ENCODE measurements at places on chromosomes 2 and 18.

DNA sequence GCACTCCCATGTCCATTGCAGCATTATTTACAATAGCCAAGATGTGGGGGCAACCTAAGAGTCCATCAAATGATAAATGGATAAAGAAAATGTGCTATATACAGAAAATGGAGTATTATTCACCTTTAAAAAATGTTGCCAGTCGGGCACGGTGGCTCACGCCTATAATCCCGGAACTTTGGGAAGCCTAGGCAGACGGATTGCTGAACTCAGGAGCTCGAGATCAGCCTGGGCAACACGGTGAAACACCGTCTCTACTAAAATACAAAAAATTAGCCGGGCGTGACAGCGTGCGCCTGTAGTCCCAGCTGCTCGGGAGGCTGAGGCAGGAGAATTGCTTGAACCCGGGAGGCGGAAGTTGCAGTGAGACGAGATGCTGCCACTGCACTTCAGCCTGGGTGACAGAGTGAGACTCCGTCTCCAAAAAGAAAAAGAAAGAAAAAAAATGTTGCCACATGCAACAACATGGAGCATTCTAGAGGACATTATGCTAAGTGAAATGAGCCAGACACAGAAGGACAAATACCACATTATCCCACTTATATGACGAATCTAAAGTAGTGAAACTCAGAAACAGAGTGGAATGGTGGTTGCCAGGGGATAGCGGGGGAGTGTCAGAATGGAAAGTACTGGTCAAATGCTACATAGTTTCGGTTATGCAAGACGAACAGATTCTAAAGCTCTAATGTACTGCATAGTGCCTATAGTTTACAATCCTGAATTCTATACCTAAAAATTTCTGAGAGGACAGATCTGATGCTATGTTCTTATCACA, 1385.6 kb upstream of the TMEFF2 start:
- no peak for DNase-seq

DNA sequence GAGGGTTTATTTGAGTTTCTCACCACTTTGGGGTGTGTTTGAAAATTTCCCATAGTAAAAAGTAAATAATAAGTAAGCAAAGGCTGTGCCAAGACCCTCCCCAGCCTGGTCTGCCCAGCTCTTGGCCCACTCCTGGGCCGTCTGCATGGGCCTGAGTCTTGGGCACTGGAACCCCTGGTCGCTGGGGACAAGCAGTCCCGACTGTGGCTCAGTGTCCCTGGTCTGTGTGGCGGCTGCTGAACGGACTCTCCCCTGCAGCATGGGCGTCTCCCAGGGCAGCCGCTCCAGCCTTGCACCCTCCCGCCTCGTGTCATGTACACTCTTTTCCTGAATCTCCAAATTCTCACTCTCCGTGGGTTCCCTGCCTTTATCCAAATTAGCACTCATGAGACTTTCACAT, 7.2 kb upstream of the ASPRV1 start:
- DNase-seq = no peak

DNA sequence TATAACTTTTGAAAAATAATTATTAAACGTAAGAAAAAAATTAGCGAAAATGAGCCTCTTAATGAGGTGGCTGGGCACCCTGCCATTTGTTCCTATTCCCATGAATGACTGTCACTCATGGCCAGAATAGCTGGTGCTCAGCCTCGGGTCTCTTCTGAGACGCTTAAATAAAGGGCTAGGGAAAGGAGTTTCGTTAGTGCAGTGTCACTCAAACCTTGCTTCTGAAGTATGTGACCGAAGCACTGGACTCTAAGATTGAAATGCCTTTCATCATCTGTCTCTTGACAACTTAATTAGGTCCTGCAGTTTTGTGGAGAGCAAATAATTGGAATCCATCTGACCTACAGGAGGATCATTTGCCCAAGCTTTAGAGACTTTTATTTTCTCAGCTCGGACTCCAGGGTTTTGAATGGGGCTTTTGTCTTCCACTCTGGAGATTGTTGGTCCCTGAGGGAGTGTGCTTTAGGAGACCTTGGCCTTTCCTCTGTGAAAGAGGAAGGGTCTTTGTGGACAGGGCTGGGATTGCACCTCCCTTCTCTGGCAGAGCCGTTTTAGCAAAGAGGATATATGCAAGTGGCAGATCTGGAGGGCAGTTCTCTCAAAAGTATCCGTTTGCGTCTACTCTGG, 42.3 kb upstream of the FHOD3 start:
- no peak for DNase-seq

- peak; percentile 14 for DNase-seq
These were observed 84.7 kb downstream of the ZNF407 start for GRCh38 chr18:74682141-74682990.

- no peak for DNase-seq
These were observed 1748.4 kb upstream of the CELF4 start for GRCh38 chr18:39313992-39314391.

- no peak for DNase-seq
These were observed 155.3 kb downstream of the MSH2 start for GRCh38 chr2:47558116-47558767.

DNA sequence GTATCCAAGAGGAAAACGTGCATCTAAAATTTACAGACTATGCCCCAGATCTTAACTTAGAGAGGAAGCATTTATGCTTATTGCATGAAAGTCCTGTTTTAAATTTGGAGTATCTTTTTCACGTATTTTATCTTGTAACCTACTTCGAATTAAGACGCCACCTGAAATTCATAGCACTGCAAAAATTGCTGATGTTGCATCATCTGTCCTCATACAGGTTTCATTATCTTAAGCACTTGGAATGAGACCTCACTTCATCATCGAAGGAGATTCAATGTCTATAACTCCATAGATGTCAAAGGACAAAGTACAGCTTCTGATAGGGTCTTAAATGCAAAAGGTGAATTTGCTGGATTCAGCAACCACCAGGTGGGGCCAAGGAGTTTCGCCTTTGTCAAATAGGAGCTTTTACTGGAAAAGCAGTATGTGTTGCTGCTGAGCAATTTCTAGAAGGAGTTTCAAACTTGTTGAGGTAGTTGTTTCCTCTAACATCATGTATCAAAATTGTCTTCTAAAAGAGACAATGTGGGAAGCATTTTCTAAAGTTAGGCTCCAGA, 106.4 kb upstream of the CCDC85A start:
- DNase-seq = peak; percentile 2

- no peak for DNase-seq
These were observed 162.7 kb downstream of the PPP1R1C start for GRCh38 chr2:182148344-182148743.

GRCh38 chr2:239157771-239158170, 243.0 kb downstream of the HDAC4 start:
- no peak for DNase-seq

DNA sequence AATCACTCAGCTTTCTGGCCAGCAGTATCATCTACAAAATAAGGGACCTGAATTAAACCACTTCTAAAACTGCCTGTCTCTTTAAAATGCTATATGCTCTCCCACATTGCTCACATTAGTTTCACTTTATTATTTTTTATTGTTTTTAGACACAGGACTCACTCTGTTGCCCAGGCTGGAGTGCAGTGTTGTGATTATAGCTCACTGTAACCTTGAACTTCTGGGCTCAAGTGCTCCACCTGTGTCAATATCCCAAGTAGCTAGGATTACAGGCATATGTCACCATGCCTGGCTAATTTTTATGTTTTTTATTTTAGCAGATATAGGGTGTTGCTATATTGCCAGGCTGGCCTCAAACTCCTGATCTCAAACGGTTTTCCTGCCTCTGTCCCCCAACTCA, 591.3 kb upstream of the ZNF804A start:
- no peak for DNase-seq

GRCh38 chr2:223647258-223647952, 45.2 kb upstream of the SCG2 start:
- DNase-seq = no peak

DNA sequence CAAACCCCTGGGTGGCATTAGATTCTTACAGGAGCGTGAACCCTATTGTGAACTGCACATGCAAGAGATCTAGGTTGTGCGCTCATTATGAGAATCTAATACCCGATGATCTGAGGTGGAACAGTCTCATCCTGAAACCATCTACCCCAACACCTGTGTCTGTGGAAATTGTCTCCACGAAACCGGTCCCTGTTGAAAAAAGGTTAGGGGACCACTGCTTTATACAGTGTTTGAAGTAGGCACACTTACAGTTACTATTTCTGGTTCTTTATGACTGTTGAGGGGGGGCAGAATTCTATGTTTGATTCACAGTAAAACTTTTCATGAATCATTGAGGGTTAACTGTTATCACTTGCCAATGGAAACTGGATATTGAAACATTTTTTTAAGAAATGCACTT, 72.0 kb downstream of the RIF1 start:
- peak; percentile 47 for DNase-seq

DNA sequence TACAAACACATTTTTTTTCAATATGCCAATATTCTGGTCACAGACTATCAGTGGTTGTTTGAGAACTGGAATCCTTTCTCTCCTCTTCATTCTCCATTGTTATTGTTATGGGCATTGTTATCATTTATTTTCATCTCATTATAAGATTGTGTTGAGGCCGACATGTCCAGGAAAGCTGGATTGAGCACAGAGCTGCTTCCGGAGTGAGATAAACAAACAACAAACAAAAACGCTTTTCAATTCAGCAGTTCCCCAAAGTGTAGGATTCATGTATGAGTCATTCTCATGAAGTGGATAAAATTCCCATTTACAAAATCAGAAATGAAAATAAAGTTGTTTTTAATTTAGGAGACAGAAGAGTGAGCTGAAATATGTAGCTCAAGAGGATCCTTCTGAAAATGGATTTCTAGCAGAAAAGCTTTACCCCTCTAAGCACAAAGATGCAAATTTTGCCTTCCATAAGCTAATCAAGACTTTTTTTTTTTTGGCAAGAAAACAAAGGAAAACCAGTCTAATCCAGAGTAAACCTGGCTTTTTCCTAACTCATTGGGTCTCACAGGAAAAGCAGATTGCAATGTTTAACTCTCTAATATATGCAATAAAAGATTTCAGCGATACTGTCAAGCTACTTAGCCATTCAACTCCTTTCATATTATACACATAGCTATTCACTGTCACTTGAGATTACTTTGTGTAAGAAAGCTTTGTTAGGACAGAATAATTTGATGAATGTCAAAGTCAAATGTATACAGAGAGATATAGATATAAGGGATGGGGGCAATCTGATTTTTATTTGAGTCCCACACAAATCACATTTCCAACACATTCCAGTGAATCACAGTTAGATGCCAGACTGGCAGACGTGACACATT, 1441.7 kb upstream of the CELF4 start:
- no peak for DNase-seq

GRCh38 chr18:26215247-26215970, 10.8 kb upstream of the TAF4B start:
- DNase-seq = peak; percentile 45

DNA sequence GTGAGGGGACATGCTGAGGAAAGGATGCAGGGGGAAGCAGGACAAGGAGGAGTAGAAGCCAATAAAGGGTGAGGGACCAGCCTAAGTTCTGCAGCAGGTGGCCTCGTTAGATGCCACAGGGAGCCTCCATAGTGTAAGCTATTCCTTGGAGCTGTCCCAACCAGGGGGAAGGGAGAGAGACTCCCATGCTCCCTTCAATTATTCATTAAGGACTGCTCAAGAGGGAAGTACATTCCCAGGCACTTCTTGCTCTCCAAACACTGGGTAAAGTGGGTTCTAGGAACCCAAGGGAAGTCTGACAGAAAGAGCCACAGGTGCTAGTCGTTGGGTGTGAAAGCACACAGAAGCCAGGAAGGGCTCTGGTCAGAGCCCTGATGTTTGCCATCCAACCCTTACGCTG, 193.7 kb downstream of the SLC39A10 start:
- DNase-seq = no peak

DNA sequence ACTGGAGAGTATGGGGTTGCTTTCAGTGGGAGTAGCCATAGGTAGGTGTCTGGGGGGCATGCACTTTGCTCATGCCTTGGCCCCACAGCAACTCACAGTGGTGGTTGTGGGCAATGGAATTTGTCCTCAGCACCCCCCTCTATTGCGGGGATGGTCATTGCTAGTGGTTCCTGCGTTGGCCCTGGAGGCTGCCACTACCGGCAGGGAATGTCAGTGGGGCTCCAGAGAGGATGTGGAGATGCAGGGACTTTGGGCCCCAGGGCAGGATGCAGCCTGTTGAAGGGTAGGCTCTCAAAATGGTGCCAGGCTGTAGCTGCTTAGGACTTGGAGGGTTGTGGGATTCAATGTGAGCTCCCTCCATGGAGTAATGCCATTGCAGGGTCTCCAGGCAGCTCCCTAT, 125.0 kb downstream of the XRCC5 start:
- DNase-seq = no peak

DNA sequence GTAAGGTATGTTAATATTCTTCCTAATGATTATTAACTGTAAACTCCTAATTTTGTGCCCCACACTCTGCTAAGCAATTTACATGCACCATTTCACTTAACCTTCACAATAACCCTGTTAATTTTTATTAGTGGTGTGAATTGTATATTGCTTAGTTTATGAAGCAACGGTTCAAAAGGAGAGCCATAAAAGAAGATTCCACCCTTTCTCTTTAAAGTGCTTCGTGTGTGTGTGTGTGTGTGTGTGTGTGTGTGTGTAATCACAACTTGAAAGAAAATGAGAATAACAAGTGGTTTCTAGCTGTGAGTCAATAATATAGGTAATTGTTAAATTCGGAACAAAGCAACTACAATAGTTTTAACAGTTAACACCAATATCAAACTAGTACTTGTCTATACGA, 60.6 kb downstream of the CCNT2 start:
- no peak for DNase-seq

DNA sequence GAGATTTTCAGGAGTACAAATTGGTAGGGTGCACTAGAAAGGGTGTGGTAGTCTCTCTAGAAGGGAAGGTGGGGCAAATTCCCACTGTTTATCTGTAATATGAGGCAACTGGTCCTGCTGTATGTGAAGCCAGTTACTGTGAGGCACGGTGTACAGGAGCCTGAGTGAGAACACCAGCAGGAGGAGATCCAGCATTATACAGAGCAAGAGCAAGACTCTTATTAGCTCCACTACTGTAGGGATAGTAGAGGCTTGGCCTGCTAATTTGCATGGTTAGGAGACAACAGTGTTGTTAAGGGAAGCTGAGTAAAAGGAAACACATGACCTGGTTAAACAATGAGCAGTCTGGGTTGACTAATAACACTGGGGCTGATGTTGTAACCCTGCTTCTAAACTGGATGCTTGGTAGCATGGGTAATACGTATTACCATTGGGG, 76.3 kb upstream of the WDSUB1 start:
- no peak for DNase-seq

- no peak for DNase-seq
These were observed 11.1 kb downstream of the CFAP36 start for GRCh38 chr2:55530539-55531081.

DNA sequence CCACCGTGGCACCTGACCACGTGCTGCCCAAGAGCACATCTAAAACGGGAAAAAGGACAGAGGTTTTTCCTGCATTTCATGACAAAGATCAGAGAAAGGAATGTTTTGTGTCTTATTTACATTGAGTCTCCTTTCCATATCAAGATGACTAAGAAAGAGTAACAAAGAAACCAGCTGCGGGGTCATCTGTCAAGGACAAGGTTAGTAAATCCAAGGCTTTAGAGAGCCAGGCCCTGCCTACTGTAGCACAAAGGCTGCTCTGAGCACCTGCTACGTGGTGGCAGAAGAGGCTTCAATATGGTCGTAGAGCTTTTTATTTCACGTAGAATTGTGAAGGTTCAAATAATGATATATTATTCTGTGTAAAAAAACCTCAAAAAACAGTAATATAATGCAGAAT, 51.0 kb downstream of the PRELID3A start:
- no peak for DNase-seq

All from activated T-cell treated with anti-CD3 and anti-CD28 coated beads, Interleukin-2, amount 50 U/mL, for 72 hours (primary cell).